ENCODE measurements at places on chromosomes 12 and 14. TPM values are rescaled to one million over a fixed set of nuclear protein-coding genes. Genes with fewer than 3 reads are reported as not detected.

The DENND5B gene
- 11.5 TPM for total RNA-seq

The FSCB gene
- total RNA-seq: not detected

The OAS2 gene
- total RNA-seq: 12.3 TPM

The PRH2 gene
- total RNA-seq: not detected

The KCNC2 gene
- not detected for total RNA-seq

The TCP11L2 gene
- total RNA-seq: 23.0 TPM

The MARCHF9 gene
- total RNA-seq: 6.6 TPM

The IRAK3 gene
- total RNA-seq: 9.1 TPM

The ASCL1 gene
- not detected for total RNA-seq

The GPD1 gene
- 0.44 TPM for total RNA-seq

The NRXN3 gene
- total RNA-seq: under 0.01 TPM

The KRT2 gene
- total RNA-seq: not detected

The SLC17A8 gene
- total RNA-seq: not detected

The SYNE2 gene
- 12.6 TPM for total RNA-seq

The LPAR5 gene
- total RNA-seq: not detected

The KRT80 gene
- total RNA-seq: 0.62 TPM

The AQP5 gene
- 0.26 TPM for total RNA-seq

The GPRC5A gene
- total RNA-seq: 8.7 TPM

The OR2AP1 gene
- not detected for total RNA-seq

The BEGAIN gene
- 0.26 TPM for total RNA-seq
